PC-9 (cell line): ENCODE measurements at places on chromosomes 2 and 18. TPM values are rescaled to one million over a fixed set of nuclear protein-coding genes. Genes with fewer than 3 reads are reported as not detected.

C2orf78 gene
- not detected in 2 replicates for total RNA-seq

STARD6 gene
- total RNA-seq: not detected in 2 replicates

FAM110C gene
- total RNA-seq: 20.8 and 21.1 TPM in 2 replicates

GKN2 gene
- total RNA-seq: not detected in 2 replicates

PSTPIP2 gene
- not detected in 2 replicates for total RNA-seq

LIPG gene
- total RNA-seq: 22.7 and 30.9 TPM in 2 replicates

SLC14A1 gene
- not detected in 2 replicates for total RNA-seq

TRPM8 gene
- total RNA-seq: 0.48 and 2.1 TPM in 2 replicates

ADCYAP1 gene
- not detected in 2 replicates for total RNA-seq

LRP1B gene
- 1.7 and 2.9 TPM in 2 replicates for total RNA-seq

RAD51AP2 gene
- not detected in 2 replicates for total RNA-seq

SERPINB3 gene
- total RNA-seq: not detected in 2 replicates

SPP2 gene
- not detected in 2 replicates for total RNA-seq
